ENCODE measurements at places on chromosomes 7 and 10.

GRCh38 chr7:132940084-132940483 lies 141.8 kb downstream of the CHCHD3 start:
- DNase-seq = no peak

DNA sequence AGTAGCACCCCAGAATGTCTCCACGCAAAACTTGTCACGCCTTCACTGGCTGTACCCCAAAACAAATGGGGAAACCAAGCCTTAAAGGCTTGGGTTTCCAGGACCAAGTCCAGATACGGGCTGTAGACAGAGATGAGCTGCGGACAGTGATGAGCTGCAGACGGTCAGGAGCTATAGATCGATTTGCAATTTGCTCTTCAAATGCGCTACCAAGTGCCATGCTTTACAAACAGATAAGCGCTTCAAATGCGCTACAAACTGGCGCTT lies 658 bp upstream of the SGCE start:
- no peak for DNase-seq

DNA sequence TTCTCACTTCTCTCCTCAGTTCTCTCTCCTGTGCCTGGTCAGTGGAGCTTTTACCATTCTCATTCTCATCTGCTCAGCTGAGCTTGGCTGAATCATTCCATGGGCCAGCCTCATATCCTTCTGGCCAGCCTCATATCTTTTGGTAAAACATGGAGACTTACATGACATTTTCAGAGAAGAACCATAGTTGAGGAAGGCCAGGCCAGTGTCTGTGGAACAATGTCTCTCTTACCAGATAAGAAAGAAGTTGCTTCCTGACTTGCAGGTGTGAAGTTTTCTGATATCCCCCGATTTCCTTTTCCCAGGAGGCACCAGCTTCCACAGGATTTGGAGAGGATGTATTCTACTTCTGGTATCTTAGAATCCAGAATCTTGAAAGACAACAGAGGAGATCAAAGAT lies 24.7 kb downstream of the ST7 start:
- no peak for DNase-seq

GRCh38 chr7:121038717-121039509 lies 50.4 kb downstream of the CPED1 start:
- peak; percentile 68 for DNase-seq

GRCh38 chr10:11141571-11142091 lies 124.0 kb downstream of the CELF2 start:
- DNase-seq = peak; percentile 95

- DNase-seq = no peak
Observed at GRCh38 chr7:125567686-125568085, 638.1 kb upstream of the POT1 start.

DNA sequence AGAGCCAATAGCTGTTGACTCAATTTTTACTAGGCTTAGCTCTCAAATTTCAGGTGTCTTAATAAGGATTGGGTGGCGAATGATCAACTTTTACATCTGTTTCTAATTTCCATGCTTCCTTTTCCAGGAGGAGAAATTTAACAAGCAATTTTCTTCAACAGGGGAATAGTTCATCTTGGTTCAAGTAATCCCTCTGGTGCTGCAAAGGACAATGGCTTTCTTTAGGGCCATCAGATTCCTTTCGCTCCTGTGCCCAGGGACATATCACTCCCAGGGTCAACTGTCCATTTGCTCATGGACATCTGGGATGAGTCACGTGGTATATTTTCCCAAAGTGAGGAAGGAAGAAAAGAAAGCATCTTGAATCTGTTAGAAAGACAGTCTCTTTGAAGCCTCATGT lies 313.3 kb downstream of the FRMD4A start:
- DNase-seq = no peak

GRCh38 chr7:108452707-108453106 lies 3.5 kb downstream of the NRCAM start:
- peak; percentile 68 for DNase-seq

DNA sequence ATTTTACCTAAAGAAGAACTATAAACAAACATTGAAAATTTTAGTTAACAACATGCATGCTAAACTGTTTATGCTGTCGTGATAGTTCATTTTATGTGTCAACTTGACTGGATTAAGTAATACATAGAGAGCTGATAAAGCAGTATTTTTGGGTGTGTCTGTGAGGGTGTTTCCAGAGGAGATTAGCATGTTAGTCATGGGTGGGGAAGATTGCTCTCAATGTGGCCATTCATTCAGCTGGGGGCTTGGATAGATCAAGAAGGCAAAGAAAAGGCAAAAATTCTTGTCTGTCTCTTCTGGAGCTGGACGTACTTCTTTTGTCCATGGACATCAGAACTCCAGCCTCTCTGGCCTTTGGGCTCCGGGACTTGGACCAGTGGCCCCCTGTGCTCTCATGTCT lies 172.9 kb upstream of the SEMA3E start:
- peak; percentile 62 for DNase-seq

GRCh38 chr10:15169555-15170401 lies 1.3 kb upstream of the NMT2 start:
- DNase-seq = peak; percentile 69

GRCh38 chr10:120014031-120014430 lies 121.5 kb downstream of the SEC23IP start:
- no peak for DNase-seq

GRCh38 chr10:77086081-77086480 lies 551.5 kb downstream of the KCNMA1 start:
- DNase-seq = no peak

DNA sequence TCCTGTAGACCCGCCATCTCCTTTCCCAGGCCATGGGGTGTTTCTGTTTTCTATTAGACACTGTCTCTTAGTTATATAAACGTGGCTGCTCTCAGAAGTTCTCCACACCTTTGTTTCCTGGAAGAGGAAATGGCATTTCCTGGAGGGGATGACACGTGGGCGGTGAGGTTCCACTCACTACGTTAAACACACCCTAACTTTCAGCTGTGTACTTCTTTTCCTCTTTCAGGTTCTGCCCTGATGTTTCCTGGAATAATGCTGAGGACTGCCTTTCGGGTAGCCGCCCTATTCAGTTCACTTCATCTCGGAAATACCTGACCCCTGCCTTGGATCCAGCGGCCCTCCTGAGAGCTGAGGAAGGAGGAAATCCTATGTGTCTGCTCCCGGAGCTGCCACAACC lies 3.4 kb upstream of the PRKCQ start:
- DNase-seq = no peak

GRCh38 chr7:14630048-14630447 lies 272.5 kb downstream of the DGKB start:
- DNase-seq = no peak

- no peak for DNase-seq
Observed at GRCh38 chr10:24206334-24206733, 2.6 kb upstream of the KIAA1217 start.

DNA sequence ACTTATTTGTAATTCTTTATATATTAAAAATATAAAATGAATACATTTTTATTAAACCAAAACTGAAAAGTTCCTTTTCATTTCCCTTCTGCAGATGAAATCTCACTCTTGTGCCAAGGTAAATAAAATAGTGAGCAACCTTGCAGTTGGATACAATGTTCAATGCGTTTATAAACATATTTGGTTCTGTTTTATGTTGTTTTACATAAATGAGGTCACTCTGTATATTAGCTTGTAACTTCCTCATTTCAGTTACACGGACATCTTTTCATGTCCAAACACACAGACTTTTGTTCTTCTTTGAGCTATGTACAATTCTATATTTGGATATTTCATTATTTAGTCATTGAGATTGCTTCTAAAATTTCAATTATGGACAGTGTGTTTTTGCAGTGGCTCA lies 107.7 kb downstream of the BBS9 start:
- DNase-seq = no peak

DNA sequence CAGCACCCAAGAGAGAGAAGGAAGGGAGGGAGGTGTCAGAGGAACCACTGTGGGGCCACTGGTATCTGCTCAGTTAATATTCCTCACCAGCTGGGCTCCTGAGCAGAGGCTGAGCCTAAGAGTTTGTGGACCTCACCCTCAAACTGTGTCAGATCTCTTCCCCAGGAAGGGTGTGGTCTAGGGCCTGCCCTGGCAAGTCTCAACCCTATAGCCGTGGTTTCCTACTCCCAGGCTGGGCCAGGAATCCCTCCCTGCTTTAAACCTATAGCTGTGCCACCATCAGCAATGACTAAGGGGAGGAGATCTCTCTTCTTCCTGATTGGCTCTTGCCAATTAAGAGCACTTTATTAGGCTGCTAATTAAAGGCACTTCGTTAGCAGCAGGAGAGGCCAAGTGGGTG lies 29.9 kb downstream of the POLL start:
- DNase-seq = peak; percentile 92

- no peak for DNase-seq
Observed at GRCh38 chr10:78744056-78744455, 324.7 kb upstream of the ZMIZ1 start.

- no peak for DNase-seq
Observed at GRCh38 chr10:3295582-3296151, 123.1 kb upstream of the PITRM1 start.

GRCh38 chr7:138992052-138992531 lies 10.9 kb upstream of the KIAA1549 start:
- DNase-seq = no peak

DNA sequence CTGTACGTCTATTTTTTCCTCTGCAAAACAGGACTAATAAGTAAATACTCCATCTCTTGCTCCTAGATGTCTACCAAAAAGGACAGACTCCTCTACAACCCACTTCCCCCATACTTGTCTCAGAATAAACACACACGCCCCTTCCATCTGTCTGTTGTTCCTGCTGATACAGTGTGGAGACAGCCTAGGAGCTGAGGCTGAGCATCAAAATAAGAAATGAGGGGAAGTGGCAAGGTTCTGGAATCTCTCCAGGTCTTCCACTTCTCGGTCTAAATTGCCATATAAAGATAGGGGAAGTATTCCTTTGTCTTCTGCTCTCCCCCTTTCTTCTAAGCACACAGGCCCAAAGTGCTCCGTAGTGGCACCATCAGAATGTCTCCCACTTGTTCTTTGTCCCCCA lies 30.8 kb upstream of the VSIR start:
- peak; percentile 58 for DNase-seq

DNA sequence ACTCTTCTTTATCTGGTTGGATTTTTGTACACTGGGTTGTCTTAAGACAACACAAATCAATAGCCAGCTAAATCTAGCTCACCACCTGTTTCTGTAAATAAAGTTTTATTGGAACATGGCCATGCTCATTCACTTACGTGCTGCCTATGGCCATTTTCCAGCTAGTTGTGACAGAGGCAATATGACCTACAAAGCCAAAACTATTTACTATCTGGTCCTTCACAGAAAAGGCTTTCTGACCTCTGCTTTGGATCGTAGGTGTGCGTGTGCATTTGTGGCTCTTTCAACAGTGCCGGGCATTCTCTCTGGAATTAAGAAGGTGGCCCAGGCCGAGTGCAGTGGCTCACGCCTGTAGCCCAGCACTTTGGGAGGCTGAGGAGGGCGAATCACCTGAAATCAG lies 45.5 kb downstream of the NRAP start:
- DNase-seq = no peak

DNA sequence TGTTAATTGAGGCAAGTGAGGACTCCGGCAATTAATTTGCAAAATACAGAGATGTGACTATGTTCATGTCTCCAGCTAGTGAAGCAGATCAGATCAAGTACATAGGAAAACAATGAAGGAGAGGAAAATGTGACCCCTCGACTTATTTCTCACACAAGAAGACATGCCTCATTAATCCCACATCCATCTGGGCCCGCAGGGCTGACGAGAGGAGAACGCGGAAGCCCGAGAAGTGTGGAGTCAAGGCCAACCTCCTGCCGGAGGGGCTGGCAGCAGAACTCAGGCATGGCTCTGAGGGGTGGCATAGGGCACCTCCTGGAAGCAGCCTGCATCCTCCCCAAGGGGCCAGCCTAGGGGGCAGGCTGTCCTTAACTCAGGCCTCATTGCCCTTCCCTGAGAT lies 54.4 kb downstream of the ZNF503 start:
- no peak for DNase-seq

DNA sequence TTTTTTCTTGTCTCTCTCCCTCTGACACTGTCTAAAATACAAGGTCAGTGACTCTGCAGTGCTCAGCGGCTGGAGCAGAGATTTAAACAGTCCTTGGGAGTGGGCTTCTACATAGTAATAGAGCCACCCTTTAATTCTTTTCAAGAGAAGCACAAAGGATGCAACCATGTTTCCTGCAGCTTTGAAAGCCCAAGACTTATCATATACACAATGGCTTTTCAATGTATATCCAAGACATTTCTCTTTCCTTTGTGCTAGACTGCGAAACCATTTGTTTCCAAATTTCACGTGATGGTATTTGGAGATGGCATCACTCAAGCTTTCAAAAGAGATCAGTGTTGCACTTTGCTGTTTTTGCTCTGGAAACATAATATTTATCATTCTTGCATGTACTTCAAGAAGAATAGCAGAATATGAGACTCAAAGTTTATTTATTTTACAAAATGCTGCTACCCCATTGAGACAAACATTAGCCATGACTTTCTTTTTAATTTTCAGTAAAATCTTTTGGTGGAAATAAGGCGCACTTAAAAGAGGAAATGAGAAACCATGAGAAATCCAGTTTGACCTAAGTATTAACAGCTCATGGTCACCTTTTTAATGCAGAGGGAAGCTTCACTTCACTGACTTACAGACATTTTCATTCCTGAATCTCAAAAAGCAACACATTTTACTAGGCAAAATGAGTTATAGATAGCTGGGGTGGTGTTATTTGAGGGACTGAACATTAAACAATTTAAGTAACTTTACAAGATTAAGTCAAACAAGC lies 76.6 kb downstream of the SEMA3C start:
- no peak for DNase-seq

GRCh38 chr10:124593431-124593985 lies 131.9 kb downstream of the LHPP start:
- DNase-seq = no peak

GRCh38 chr7:77465256-77465655 lies 49.1 kb upstream of the GSAP start:
- no peak for DNase-seq

DNA sequence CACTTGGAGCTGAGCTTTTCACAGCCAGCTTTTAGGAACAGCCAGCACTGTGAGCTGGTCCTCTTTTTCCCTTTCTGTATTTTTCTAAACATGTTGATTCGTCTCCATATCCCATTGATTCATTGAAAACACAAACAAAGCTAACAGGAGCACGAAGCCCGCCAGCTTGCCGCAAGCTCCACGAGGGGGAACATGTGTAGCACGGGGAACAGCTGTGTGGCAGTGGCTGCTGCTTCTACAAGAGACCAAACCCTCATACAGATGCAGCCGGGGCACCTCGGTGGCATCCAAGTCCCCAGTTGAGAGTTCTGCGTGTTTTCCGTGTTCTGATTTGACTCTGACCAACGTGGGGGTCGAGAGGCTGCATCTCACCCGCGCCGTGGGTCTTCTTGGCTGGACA lies 80.8 kb upstream of the SH2B2 start:
- DNase-seq = no peak

GRCh38 chr10:33315891-33316290 lies 18.6 kb downstream of the NRP1 start:
- no peak for DNase-seq

DNA sequence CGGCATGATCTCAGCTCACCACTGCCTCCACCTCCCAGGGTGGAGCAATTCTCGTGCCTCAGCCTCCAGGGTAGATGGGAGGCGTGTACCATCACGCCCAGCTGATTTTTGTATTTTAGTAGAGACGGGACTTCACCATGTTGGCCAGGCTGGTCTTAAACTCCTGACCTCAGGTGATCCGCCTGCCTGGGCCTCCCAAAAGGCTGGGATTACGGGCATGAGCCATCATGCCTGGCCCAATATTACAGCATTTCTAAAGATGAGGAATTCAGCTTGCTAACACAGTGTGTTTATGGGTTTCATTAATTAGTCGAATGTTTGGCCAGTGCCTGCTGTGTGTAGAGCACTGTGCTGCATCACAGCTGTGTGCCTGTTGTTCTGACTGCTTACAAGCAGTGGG lies 3.7 kb downstream of the WDR37 start:
- no peak for DNase-seq

All from hematopoietic multipotent progenitor cell treated with erythropoietin and hydrocortisone succinate and interleukin-3 and kit ligand, for 6 days (in vitro differentiated cells).